ENCODE measurements at places on chromosomes 12 and 14.

GRCh38 chr12:63238892-63239291 lies 87.9 kb upstream of the AVPR1A start:
- ATAC-seq = no peak

DNA sequence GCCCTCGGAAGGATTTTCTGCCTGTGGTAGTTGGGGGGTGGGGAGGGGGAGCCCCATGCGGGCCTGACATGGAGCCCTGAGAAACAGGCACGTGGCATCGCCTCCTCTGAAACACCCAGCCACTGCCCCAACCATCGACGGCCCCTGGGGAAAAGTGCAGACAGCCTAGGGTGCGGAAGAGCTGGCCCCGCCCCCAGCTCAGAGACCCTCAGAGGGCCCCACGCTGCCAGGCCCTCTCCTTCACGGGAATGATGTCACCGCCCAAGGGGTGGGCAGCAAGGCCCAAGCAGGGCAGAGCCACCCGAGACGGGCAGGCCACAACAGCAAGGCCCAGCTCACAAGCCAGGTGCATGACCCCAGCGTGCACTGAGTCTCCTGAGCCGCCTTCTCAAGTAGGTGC lies 26.2 kb downstream of the BEGAIN start:
- peak; percentile 69 for ATAC-seq

- no peak for ATAC-seq
These were observed 78.4 kb downstream of the FRMD6 start for GRCh38 chr14:51730098-51730497.

DNA sequence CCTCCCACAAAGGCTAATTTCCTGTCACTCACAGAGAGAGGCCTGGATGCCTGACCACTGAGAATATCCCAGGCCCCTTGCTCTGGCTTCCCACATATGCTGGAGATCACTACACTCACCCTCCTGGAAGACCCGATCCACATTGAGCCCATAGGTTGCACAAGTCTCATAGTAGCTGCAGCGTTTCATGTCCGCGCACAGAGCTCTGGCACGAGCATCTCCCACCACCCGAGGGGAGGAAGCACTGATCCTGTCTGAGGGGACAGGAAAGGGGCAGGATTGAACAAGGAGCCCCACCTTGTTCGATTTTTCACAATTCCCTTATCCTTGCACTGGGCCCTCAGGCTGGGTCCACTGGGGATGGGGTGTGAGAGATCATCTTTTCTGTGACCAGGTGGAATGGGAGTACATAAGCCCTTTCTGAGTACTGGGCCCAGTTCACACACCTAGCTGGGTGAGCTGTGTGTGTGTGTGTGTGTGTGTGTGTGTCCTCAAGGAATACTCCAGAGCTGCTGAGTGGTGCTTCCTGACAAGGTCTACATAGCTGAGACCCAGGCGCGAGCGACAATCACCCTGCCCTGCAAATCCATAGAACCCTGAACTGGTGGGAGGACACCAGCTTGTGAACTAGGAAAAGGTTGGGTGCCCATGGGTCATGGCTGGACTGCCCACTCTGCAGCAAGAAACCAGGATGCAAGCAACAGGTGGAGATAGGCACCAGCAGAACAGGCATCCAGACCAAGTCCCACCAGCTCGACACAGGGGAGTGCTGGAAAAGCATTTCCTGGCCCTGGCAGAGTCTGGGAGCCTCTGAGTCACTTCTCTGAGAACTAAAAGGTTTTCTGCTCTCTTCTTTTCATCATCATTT lies 5.6 kb downstream of the AGAP2 start:
- ATAC-seq = no peak

DNA sequence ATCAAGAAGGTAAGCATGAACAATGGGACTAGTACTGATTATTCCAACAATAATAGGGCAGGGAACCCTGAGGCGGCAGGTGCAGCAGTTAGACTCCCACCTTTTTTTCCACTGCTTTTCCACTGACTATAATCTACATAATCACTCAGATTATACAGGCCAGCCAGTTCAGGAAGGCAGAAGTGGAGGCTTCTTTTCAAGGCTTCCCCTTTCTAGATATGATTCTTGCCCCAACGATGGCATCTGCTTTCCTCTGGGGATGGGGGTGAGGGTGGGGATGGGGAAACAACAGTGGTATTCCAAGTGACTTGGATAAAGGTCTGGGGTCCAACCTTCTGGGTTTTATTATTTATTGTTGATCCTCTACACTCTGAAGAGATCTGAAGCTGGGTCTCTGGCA lies 331 bp downstream of the NCKAP1L start:
- no peak for ATAC-seq

GRCh38 chr12:95548539-95549391 lies 2.5 kb downstream of the USP44 start:
- no peak for ATAC-seq

DNA sequence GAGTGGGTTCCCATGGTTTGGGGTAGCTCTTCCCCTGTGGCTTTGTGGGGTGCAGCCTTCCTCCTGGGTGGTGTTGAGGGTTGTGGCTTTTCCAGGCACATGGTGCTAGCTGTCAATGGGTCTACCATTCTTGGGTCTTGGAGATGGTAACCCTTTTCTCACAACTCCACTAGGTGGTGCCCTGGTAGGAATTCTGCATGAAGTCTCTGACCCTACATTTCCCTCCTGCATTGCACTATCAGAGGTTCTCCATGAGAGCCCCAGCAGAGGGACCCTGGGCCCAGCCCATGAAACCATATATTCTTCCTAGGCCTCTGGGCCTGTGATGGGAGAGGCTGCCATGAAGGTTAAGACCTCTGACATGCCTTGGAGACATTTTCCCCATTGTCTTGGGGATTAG lies 1093.3 kb downstream of the SLC16A7 start:
- no peak for ATAC-seq

GRCh38 chr12:79673354-79673753 lies 17.4 kb downstream of the PAWR start:
- ATAC-seq = no peak

Data from motor neuron (in vitro differentiated cells).